H9 (cell line): ENCODE measurements at places on chromosomes 3 and 15.

DNA sequence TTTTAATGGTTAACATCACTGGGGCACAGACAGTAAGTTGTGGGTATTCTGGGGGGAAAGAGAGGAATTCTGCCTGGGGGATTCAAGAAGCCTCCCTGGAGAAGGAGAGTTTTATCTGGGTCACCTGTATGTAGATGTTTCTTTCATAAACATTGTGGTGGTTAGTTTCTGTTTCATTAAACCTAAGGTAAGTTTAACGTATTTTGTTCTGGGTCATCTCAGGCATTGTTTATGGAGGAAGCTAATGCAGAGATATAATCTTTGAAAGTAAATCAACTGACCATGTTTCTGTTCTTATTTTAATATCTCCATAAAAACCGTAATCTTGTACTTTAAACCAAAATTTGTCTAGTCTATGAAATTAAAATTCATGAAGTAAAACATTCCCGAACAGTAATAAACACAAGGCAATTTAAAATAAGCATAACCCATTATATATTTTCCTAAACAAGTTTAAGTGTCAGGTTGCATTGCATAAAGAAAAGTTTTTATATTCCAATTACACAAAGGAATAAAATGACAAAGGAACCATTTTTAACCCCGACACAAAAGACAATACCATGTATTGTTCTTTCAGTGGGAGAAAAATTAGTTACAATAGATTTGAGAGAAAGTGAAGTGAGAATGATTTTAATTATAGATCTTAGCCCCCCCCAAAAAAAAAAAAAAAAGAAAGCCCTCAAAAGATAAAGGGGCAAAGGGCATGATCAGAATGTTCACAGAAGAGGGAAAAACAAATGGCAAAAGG is 274.6 kb upstream of the TBL1XR1 start:
- H3K4me1 ChIP-seq, result no peaks in the 10 kb centered on the region
- no peaks in the 10 kb centered on the region for H3K27me3 ChIP-seq
- no peak overlapping the region for H3K4me3 ChIP-seq
- DNase-seq, result no peak

- no peaks in the 10 kb centered on the region for H3K4me1 ChIP-seq
- DNase-seq, result no peak
- no peak overlapping the region for H3K27ac ChIP-seq
Observed at GRCh38 chr15:100075229-100075628, 266.5 kb downstream of the ADAMTS17 start.

GRCh38 chr3:190522621-190523222 is 8.8 kb downstream of the IL1RAP start:
- H3K27me3 ChIP-seq, result no peaks in the 10 kb centered on the region
- no peak overlapping the region for H3K4me3 ChIP-seq
- H3K27ac ChIP-seq, result no peak overlapping the region
- DNase-seq, result no peak
- H3K36me3 ChIP-seq, result no peaks in the 10 kb centered on the region

DNA sequence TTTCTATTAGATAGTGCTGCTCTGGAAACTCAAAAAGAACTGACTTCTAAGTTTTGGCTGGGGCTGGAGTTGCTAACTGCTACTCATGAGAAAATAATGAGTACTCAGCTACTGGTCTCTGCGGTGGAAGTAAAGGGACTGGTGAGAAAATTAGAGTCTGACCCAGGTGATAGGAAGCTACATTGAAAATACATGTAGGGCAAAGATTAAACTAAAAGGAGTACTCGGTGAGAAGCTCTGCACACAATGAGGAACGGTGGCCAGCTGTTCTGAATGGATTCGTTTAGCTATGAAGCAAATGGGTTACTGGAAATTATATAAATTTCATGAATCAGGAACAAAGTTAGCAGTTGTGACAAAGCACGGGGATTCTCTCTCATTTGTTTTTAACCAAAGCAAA is 512.9 kb upstream of the SGO1 start:
- DNase-seq, result no peak
- no peaks in the 10 kb centered on the region for H3K4me1 ChIP-seq

DNA sequence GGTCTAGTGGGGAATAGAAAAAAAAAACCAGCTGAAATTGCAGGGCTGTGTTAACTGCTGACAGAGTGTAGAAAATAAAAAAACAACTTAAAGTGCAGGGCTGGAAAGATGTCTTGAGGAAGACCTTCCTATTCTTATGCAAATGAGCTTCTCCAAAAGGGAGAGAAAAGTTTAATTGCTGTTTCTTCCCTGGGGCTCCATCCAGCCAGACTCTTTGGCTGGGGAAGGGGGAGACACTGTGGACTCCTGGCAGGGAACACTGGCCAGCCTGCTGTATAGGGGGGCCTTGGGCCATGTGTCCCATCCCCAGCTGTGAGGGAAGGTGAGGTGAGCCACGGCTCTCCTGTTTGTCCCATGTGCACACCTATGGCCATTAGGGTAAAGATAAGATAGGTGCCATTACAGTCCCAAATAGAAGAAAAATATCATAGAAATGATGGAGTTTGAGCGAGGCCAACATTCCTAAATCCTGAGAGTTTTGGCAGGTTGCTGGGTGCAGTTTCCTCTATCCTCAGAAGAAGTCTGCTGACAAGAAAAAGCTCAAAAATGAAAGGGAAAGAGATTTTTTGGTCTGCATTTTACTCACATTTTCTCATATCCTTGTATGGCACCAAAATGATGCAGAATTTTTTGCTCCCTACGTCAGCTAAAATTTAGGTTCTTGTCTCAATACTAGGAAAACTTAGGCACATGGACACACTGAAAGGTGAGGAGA is 901.7 kb downstream of the PLOD2 start:
- no peaks in the 10 kb centered on the region for H3K36me3 ChIP-seq
- H3K27me3 ChIP-seq, result no peaks in the 10 kb centered on the region
- no peak overlapping the region for H3K4me3 ChIP-seq
- no peak for DNase-seq
- no peaks in the 10 kb centered on the region for H3K4me1 ChIP-seq
- H3K27ac ChIP-seq, result no peak overlapping the region

GRCh38 chr15:58777107-58777506 is 6.0 kb downstream of the MINDY2 start:
- no peak overlapping the region for H3K4me3 ChIP-seq
- H3K27me3 ChIP-seq, result no peaks in the 10 kb centered on the region
- no peak for DNase-seq
- no peaks in the 10 kb centered on the region for H3K36me3 ChIP-seq

DNA sequence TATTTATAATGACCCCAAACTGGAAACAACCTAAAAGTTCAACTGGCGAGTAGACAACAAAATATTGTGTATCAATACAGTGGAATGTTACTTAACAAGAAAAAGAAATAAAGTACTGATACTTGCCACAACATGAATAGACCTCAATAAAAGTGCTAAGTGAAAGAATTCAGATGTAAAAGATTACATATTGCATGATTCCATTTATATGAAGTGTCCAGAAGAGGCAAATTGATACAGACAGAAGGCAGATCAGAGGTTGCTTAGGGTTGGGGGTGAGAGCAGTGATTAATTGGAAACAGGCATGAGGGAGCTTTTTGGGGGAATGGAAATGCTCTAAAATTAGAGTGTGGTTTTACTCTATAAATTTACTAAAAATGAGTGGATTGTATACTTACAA is 183.3 kb downstream of the SATB1 start:
- no peak for DNase-seq
- H3K36me3 ChIP-seq, result no peaks in the 10 kb centered on the region
- no peaks in the 10 kb centered on the region for H3K27me3 ChIP-seq
- H3K4me1 ChIP-seq, result peaks cover 4% of the 10 kb centered on the region; the same call in 1 of the 2 replicates
